ENCODE measurements at places on chromosomes 1 and 21.

DNA sequence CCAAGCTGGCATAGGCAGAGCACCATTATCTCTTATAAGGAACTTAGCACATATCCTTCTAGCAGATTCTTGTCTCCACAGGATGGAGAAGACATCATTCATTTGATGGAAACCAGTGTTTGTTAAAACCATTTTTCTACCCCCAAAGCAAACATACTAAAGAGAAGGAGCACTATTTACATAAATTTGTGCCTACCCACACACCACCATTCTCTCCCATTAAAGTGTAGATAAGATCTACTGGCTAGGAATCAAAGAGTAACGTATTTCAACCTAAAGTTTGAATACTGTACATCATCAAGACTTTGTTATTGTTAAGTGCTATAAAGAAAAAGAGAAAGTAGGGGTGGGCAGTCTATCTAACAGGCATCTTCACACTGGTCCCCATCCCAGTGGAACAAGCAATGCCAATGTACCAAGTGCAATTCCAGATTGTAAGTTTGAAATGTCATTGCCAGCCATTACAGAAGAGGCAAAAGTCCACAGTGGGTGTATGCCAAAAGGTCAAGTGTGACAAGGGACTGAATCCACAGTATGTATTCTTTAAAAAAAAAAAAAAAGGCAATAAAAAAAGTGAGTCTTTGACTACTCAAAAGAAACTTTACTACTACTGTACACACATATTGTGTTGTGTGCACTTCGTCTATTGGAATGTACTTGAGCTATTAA is 18.8 kb downstream of the CCSAP start:
- DNase-seq, result no peak

DNA sequence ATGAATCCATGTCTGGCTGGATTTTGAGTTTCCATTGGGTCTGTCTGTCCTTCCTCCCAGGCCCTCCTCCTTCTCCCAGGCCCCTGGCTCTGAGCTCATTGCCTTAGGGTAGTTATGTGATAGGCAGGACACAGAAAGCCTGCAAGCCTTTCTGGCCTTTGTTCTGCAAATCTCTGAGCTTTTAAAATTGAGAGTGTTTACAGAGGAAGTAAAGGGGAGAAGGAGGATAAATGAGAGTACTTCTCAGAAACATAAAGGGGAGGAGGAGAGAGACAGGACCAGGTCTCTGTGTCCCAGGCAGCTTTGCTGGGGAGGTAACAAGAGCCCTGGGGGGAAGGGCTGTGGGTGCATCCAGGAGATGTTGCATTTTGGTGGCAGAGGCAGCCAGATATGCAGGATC is 126.7 kb downstream of the FOXD2 start:
- DNase-seq, result no peak

DNA sequence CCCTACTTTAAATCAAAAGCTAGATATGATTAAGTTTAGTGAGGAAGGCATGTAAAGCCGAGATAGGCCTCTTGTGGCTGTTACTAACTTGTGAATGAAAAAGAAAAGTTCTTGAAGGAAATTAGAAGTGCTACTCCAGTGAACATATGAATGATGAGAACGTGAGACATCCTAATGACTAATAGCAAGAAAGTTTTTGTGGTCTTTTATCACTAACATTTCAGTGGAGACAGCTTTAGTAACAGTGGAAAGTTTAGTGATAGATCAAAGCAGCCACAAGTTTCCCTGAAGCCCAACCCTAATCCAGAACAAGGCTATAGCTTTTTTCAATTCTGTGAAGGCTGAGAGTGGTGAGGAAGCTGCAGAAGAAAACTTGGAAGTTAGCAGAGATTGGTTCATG is 73.6 kb upstream of the LRRC8B start:
- no peak for DNase-seq

DNA sequence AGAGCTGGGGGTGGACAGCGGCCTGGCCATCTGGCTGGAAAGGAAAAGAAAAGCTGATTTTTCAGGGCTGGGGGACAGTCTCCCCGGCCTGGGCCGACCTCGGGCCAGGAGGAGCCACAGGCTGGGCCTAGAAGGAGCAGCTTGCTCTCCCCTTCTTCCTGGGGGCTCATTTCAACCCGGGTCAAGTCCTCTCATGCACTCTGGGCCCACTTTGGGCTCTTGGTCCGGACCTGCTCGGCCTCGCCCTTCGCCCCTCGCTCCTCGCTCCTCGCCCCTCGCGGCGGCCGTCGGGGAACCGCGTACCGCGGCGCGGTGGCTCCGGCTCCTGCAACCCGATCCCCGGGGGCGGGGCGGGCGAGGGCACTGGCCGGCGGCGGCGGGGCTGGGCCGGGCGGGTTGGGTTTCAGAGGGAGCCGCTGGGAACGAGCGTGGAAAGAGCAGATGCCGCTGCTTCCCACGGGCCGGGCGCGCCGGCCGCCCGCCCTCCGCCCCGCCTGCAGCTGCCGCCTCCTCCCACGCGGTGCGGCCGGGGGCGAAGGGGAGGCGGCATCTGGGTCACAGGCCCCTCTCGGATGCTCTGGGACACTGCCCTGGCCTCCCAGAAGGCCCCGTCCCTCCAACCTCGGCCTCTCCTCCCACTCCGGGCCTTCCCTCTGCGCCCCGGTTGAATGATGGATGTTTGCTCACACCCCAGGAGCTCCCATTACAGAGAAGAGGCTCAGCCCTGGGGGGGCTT is 6.6 kb downstream of the HEYL start:
- no peak for DNase-seq

DNA sequence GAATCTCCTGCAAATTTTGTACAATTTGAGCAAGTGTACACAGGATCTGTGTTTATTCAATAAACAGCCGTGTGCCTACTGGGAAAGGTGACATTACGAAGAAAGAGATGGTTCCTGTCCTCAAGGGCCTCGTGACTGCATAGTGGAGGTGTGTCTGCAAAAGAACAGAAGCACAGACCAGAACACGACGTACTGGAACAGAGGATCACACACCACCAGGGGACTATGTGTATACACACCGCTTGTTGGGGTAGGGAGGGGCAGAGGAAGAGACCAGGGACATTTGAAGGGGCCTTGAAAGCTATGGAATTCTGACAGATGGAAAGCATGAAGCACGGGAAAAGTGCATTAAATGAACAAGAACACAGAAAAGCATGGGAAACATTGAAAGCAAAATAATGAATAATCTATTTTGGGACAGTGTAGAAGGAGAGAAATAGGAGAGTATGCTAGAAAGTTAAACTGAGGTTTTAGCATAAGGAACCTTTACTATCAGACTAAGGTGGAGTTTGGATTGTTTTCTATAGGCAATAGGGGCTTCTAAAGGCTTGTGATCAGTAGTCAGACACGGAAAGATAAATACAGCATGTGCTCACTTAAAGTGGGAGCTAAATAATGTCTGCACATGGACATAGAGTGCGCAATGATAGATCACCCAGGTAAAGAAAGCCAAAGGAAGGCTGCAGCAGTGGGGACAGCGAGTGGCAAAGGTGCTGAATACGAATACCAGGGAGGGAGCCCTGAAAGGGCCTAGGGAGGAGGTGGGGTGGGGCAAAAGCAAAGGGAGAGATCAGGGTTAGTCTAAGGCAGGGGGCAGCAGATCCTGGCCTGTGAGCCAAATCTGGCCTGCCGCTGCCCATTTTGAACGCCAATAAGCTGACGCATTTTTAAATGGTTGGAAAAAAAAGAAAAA is 11.0 kb downstream of the JAK1 start:
- DNase-seq, result no peak

- no peak for DNase-seq
Observed at GRCh38 chr1:221777431-221778072, 35.7 kb upstream of the DUSP10 start.

GRCh38 chr1:99758073-99758511 is 8.3 kb downstream of the FRRS1 start:
- no peak for DNase-seq

GRCh38 chr1:200258447-200259375 is 151.1 kb downstream of the ZNF281 start:
- DNase-seq, result no peak

DNA sequence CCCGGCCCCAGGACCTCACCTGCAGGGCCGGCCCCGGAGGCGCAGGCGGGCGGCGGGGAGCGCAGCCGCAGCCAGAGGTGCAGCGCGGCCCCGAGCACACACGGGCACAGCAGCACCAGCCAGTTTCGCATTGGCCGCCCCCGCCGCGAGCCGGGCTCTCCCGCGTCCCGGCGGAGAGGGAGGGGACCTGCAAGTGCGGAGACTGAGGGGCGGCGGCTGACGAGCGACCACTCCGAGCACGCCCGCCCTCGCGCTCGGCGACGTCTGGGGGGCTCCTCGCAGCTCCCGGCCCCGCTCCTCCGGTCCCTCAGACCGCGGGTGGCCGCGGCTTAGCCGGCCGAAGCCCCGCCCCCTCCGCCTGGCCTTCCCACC is at the start of gene B3GALNT2:
Gene B3GALNT2, minus strand, starts transcription at position 331 of the 372 bp plus-strand sequence. Its CDS starts 200 bp downstream, at position 131.
- DNase-seq, result no peak

DNA sequence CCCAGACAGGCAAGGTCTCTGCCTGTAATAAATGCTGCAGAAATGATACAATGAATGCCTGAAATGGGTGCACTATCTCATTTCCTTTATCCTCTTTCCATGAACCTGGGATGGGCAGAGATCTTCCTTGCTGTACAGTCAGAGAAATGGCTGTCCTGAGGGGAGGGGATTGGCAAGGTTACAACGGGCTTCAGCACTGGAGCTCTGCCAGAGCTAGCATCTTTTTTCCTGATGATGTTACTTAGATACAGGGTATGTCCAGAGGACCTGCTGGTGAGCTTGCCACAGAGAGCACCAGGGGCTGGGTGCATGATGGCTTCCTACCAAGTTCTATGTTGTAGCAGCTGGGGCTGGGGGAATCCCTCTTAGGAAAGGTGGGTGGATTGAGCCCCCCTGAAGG is 115.1 kb downstream of the PLXNA2 start:
- no peak for DNase-seq

GRCh38 chr1:37474697-37475379 is 458 bp downstream of the ZC3H12A start:
- DNase-seq, result no peak

- no peak for DNase-seq
Observed at GRCh38 chr1:152458384-152459185, 44.5 kb upstream of the CRNN start.

DNA sequence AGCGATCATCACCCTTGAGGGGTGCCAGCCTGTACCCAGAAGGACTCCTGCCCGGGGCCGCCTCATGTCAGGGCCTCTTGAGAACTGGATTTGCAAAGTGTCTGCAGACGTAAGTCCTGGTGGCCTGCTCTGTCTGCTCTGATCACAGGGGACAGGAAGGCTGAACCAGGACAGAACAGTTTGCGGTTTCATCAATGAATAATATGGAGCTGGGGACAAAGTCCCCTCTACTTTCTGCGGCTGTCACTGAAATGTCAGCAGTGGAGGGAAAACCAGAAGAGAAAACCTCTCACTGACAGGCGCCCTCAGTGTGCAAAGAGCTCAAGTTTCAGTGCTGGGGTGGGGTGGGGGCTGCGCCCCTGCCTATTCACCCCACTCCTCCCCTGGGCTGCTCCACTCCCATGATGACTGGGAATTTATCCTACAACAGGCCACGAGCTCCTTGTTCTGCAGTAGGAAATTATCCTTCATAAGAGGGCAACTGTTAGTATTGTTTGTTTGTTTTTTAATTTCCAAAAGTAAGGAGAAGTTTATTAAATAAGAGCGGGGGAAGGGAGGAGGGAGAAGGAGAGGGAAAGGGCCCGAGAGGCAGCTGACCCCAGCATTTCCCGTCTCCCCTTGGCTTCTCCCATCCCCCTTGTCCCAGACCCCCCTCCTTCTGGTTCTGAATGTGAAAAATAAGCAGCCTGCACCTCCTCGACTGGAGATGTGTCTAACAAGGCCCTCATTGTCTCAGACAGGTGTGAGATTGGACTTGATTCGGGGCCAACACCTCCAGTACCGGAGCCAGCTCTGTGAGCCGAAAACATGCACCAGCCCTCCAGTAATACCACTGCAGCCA is 149.2 kb downstream of the CLIC6 start:
- DNase-seq, result no peak

DNA sequence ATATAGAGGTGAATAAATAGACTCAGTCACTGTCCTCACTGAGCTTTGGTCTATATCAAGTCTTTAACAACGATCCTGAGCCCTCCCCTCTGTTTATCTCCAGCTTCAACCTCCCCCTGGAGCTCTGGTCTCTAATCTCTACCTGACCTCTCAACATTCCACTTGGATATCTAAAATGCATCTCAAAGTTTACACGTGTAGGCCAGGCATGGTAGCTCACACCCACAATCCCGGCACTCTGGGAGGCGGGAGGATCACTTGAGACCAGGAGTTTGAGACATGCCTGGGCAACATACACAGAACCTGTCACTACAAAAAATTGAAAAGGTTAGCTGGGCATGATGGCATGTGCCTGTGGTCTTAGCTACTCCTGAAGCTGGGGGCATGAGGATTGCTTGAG is 53.4 kb downstream of the GADD45A start:
- no peak for DNase-seq

DNA sequence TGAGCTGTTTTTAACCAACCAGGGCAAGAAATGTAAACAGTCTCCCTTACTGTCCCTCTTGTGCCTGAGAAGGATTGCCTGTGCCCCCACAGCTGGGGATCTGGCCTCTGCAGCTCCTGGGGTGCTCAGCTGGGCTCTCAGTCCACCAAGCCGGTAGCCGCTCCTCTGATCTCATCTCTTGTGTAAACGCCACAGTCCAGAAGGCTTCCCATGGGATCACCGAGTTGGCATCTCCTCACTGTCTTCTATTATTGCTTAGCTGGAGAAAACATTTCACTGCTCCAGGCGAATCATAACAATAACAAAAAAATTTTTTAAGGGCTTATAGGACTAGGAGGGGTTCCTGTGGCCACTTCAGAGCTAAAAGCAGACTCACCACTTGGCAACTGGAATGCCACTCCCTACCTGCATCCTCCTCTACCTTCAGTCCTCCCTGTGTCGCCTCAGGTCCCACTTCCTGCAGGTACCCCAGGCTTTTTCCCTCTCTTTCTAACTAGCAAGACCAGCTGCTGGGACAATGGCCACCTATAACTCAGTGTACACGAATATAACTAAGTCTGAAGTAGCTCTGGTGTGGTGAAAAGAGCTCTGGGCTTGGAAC is 75.8 kb downstream of the ATP1A1 start:
- no peak for DNase-seq

- no peak for DNase-seq
Observed at GRCh38 chr1:178277793-178278530, 184.1 kb downstream of the RASAL2 start.

DNA sequence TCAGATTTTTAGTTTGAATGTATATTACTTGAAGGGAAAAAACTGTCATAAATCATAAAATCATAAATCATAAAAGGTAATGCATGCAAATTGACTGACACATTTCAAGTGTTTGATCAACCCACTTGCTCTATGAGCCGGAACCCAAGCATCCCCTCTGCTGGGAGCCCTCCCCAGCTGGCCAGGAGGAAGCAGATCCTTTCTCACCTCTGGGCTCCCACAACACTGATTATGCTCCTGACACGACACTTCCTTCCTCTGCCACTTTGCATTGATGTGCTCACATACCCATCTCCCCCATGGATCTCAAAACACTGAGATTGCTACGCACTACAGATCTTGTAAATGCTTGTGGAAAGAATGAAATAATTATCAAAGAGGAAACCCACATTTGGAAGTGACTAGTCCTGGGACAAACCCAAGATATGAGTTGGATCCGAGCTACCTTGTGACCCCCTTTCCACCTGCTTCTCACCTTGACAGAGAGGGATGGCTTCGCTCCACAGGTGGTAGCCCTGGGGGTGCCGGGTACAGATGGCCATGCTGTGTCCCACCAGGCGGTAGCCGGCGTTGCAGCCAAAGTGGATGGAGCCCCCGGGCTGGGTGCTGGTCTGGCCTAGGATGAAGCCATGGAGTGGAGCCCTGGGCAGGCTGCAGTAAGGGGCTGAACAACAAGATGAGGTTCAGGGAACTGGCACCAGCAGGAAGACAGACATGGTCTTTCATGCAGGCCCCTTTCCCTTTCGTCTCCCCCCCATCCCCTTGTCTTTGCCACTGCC is 104.6 kb downstream of the ZSCAN20 start:
- no peak for DNase-seq

- no peak for DNase-seq
Observed at GRCh38 chr1:33043267-33044092, 6.8 kb upstream of the AK2 start.

Measured in H1 (cell line).